ENCODE measurements at places on chromosomes 5 and 9.

DNA sequence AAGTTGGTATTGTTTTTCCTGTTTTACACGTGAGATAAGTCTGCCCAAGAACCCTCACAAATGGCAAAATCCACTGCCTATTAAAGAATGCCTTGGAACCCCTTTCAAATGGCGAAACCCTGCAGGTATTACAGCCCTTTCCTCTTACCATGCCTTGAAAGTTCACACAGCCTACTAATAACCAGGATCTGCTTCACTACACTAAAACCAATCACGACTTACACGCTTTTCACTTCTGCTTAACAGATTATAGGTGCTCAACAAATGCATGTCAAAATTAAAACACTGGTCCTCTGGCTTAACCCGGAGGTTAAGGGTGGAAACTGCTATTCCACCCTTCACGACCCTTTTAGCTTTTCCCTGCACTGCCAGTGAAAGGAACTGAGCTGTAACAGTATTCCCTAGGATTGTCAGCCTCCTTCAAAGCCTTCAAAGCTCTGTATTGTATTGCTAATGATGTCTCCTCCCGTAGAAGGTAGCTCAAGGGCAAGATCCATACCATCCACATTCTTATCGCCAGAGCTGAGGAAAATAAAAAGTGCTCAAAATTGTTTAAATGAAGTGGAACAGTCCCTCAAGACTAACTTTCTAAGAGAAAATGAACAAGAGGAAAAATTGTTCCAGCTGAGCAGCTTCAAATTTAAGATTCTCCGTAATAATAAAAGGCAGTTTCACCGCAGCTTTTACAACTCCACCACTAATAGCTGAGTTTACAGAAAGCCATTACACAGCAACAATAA, 997 bp downstream of the AUH start:
- peak; percentile 40 for DNase-seq

DNA sequence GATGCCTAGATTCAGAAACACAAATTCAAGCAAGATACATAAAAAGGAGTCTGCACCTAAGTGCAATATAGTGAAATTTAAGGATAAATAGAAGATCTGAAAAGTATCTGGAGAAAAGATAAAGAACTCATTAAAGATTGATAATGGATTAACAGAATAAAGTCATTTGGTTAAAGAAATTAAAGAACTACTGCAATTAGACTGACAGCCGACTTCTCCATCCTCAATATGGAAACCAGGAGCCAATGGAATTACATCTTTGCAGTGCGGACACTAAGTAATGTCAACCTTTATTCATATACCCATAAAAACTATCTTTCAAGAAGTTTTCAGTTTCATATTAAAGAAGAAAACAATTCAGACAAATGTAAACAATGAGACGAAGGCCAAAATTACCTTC, 81.0 kb downstream of the MRPL36 start:
- no peak for DNase-seq

GRCh38 chr5:135038205-135038812, 4.3 kb upstream of the PITX1 start:
- DNase-seq, result no peak

DNA sequence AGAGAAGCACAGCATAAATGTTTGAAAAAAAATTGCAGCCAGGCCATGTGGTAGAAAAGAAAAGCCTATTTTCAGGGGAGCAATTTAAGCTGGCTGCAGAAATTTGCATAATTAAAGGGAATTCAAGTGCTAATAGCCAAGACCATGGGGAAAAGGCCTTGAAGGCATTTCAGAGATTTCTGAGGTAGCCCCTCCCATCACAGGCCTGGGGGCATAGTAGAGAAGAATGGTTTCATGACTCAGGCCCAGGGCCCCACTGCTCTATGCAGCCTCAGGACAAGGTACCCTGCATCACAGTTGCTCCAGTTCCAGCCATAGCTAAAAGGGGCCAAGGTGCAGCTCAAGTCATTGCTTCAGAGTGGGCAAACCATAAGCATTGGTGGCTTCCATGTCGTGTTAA, 1416.0 kb downstream of the EFNA5 start:
- no peak for DNase-seq

DNA sequence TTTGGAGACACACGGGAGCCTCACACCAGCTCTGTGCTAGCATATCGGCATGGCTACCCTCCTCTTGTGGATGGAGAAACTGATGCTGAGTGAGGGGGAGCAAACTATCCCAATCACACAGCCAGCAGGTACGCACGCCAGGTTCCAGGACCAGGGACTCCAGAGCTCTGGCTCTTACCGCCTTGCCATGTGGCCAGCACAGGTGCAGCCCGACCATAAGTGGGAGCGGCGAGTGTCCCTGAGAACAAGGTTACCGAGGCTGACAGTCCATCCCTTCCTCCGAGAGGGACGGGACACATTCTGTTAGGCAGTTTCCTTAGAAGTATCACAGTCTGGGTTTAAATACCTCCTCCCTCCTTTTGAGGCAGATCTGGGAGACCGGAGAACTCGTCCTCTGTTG, 86.0 kb downstream of the PAX5 start:
- DNase-seq, result no peak

GRCh38 chr5:109877670-109878045, 187.9 kb downstream of the MAN2A1 start:
- no peak for DNase-seq

DNA sequence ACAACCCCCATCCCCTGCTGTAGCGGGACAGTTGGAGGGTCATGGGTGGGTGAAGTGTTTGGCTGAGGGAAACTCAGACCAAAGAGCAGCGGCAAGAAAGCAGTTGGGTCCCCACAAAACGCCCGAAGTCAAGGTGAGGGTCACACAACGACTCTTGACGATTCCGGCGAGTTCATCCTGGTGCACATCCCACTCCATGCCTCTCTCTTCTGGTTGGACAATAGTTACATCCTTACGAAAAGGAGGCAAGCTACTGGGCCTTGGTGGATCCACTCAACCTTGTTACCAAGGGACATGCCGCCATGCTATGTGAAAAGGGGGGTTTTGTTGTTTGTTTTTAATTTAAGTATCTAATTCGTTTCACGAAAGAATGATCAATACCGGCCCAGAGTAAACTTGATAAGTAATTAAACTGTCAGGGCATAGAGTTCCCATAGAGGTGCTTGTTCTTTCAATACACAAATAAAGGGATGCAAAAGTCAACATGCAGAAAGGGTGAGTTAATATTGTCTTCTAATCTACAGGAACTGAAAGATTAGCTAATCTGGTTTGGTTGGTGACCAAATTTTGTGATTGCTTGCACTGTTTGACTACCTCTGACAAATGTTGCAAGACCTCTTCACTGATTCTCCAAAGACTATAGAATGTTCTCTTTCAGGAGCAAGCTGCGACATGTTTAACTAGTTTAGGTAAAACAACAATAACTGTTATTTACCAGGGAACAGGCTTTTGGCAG, 732 bp upstream of the SMIM15 start:
- DNase-seq, result peak; percentile 26

GRCh38 chr5:163458778-163459385, 1.0 kb downstream of the NUDCD2 start:
- no peak for DNase-seq

DNA sequence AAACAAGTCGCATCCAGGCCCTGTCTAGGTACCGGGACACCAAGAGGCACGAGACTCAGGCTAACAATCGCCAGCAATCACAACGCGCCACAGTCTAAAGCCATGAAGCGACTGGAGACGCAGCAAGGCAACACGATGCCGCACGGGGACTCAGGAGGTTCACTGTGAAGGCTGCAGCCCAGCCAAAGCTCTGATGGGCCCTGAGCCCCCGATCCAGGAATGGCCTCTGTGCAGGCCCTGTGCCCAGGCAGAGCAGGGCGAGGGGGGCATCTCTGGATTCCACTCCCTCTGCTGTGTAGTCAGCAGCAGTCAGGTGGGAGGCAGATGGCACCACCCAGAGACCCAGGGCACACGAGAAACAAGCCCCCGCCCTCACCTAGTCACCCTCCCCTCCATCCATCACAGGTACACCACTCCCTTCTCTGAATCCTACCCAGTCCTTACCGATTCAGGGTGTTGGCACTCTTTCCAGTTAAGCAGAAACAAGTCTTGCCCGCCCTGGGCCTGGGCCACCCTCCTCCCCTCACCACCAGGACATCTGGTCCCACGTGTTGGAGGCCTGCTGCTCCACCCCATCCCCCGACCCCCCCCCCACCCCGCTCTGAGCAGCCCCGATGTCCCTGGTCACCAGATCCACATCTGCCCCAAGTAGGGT, 1.1 kb downstream of the RALGDS start:
- DNase-seq, result peak; percentile 52

- no peak for DNase-seq
Measured at GRCh38 chr9:121692606-121693387, 41.4 kb downstream of the DAB2IP start.

DNA sequence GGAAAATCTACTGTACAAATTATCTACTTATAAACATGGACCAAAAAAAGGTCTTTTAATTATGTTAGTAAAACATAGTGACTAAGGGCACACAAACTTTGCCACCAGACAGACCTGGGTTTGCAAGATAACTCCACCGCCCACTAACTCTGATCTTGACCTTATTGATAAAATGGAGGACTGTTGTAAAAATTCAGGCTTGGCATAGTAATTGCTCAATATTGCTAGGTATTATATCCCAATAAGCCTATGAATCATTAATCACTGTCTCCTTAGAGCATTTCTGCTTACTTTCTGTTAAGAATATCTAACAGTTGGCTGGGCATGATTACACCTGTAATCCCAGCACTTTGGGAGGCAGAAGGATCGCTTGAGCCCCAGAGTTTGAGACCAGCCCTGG, 3.8 kb downstream of the C9orf40 start:
- DNase-seq, result no peak
